ENCODE measurements at places on chromosomes 3 and 15. TPM values are rescaled to one million over a fixed set of nuclear protein-coding genes. Genes with fewer than 3 reads are reported as not detected.

Gene DNAH12
- total RNA-seq = 0.28 TPM

Gene CHRNA3
- total RNA-seq = 0.28 TPM

Gene CSTA
- 0.58 TPM for total RNA-seq

Gene GMNC
- total RNA-seq = 0.28 TPM

Gene ADIPOQ
- not detected for total RNA-seq

Gene CD86
- total RNA-seq = not detected

Gene CLRN1
- not detected for total RNA-seq

Gene LRRC31
- total RNA-seq = not detected

Gene CPEB1
- total RNA-seq = 13.8 TPM
